Temporal lobe (tissue), 4 donors: ENCODE measurements at places on chromosomes 7 and 10. TPM values are rescaled to one million over a fixed set of nuclear protein-coding genes. Genes with fewer than 3 reads are reported as not detected.

SEM1 gene
- total RNA-seq = 19.2 TPM

NAT16 gene
- 2.2 TPM for total RNA-seq

LEP gene
- not detected for total RNA-seq

DDC gene
- total RNA-seq = 0.25 TPM

CPA2 gene
- total RNA-seq = not detected

LIPN gene
- total RNA-seq = 0.25 TPM

SPDYE1 gene
- total RNA-seq = not detected

CADPS2 gene
- 3.2 TPM for total RNA-seq

ZNF467 gene
- total RNA-seq = 1.2 TPM

XRCC2 gene
- 2.2 TPM for total RNA-seq

FAM131B gene
- 79.7 TPM for total RNA-seq

GIMAP5 gene
- 2.7 TPM for total RNA-seq

ERVW-1 gene
- not detected for total RNA-seq

PPP1R17 gene
- 3.0 TPM for total RNA-seq

PNLIPRP2 gene
- total RNA-seq = not detected

NACAD gene
- total RNA-seq = 8.9 TPM

ITIH5 gene
- total RNA-seq = 14.3 TPM

ZNF25 gene
- total RNA-seq = 50.2 TPM

OR9A2 gene
- 0.49 TPM for total RNA-seq

GDF2 gene
- not detected for total RNA-seq

SEPTIN14 gene
- under 0.01 TPM for total RNA-seq

LRIT1 gene
- total RNA-seq = not detected

ITPRID1 gene
- total RNA-seq = 1.5 TPM

GIMAP1 gene
- 0.49 TPM for total RNA-seq

MLXIPL gene
- total RNA-seq = not detected

C10orf95 gene
- total RNA-seq = under 0.01 TPM

NDUFB2 gene
- total RNA-seq = 38.4 TPM

FOXI2 gene
- not detected for total RNA-seq

CXCL12 gene
- 15.0 TPM for total RNA-seq

C10orf53 gene
- not detected for total RNA-seq

CPA4 gene
- total RNA-seq = not detected

CFAP46 gene
- total RNA-seq = 2.0 TPM

TEX36 gene
- not detected for total RNA-seq

KIAA1549 gene
- total RNA-seq = 40.6 TPM

SKIDA1 gene
- 6.9 TPM for total RNA-seq

FAM237B gene
- not detected for total RNA-seq

TAS2R41 gene
- total RNA-seq = not detected

GNAT3 gene
- not detected for total RNA-seq

AASS gene
- total RNA-seq = 15.2 TPM

CLEC2L gene
- total RNA-seq = 1.2 TPM

KCNIP2 gene
- 7.9 TPM for total RNA-seq
